Posterior cingulate gyrus (tissue), 11 donors: ENCODE measurements at places on chromosomes 11 and 22.

GRCh38 chr11:43984519-43985385 lies 42.3 kb downstream of the C11orf96 start:
- no peak for DNase-seq

GRCh38 chr11:19817870-19818269 lies 105.2 kb downstream of the NAV2 start:
- no peak for DNase-seq

GRCh38 chr11:96254087-96254486 lies 88.9 kb downstream of the MAML2 start:
- no peak for DNase-seq

DNA sequence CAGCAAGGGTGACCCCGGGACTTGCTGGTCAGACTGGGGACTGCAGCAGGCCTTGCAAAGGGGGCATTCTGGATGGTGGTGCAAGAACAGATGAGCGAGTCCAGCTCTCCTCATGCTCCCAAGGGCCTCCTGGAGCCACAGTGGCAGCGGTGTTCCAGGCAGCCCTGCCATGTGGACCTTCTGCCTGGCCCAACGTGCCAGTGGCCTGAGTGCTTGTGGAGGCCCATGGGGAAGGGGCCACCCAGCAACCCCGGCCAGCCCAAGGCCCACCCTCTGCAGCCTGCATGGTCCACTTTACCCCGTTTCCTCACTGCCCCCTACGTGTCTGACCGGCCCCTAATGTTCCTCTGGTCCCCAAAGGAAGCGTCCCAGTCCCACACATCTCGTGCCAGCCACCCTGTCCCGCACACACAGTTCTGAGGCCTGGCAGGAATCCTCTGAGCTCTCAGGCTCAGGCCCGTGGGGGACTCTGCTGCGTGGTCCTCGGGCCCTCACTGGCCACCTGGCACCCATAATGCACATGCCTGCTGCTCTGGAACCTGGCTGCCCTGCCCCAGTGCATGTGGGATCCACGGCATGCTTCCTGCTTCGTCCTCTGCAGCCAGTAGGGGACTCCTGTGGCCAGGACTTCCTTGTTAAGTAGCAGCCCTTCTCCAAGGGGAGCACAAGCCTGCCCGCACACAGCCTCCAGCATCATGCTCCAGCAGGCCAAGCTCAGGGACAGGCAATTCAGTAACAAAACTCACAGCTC lies 85.5 kb downstream of the DGCR2 start:
- peak; percentile 75 for DNase-seq

DNA sequence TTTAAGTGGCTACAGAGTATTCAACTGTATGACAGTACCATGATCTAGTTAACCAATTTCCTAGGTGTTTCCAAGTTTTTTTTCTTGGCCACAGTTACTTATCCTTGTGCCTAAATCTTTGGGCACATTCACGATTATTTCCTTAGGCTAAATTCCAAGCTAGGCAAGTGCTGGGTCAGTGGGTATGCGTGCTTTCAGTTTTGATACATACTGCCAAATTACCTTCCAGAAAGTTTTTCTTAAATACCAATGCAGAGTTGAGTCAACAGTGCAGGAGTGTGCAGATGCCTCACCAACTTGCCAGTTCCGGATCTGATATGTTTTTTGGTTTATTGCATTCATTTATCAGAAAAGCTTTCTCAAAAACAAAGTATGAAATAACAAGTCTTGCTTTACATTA lies 67.9 kb upstream of the OR4B1 start:
- no peak for DNase-seq

- DNase-seq: no peak
These were observed 47.1 kb upstream of the SOX6 start for GRCh38 chr11:16403448-16403803.

- peak; percentile 81 for DNase-seq
These were observed 653 bp downstream of the GRK3 start for GRCh38 chr22:25564979-25565677.

GRCh38 chr11:43917851-43918250 lies 24.6 kb upstream of the C11orf96 start:
- DNase-seq: no peak

- DNase-seq: peak; percentile 81
These were observed 1232.2 kb downstream of the BRD1 start for GRCh38 chr22:48595511-48595905.

GRCh38 chr11:34335331-34335730 lies 22.5 kb downstream of the ABTB2 start:
- DNase-seq: no peak

GRCh38 chr11:61140416-61140815 lies 20.8 kb downstream of the VPS37C start:
- DNase-seq: no peak

- peak; percentile 82 for DNase-seq
These were observed 78.7 kb downstream of the PHF21B start for GRCh38 chr22:44931077-44931540.

DNA sequence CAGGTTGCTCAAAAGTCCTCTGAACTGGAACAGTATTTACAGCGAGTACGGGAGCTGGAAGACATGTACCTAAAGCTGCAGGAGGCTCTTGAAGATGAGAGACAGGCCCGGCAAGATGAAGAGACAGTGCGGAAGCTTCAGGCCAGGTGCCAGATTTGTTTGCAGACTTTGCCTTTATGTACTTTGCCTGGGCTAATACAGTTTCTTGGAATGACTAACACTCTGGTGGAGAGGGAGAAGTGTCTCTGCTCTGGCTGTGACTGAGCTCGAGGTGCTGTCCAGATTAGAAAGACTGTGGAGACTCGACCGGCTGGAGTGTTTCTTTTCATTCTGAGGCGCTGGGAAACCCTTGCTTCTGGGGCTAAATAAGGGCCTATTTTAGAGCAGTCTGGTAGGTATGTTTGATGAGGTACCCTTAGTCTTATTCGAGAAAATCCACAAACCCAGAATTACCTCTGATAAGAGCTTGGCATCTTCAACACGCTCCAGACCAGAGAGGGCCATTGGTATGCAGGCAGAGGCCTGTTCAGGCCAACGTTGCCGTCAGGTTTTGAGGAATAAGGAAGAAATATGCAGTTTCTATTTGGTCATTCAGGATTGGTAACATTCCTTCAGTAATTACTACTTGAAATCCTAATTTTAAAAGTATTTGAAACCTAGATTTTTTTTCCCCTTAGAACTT lies 76.5 kb downstream of the SWAP70 start:
- no peak for DNase-seq

DNA sequence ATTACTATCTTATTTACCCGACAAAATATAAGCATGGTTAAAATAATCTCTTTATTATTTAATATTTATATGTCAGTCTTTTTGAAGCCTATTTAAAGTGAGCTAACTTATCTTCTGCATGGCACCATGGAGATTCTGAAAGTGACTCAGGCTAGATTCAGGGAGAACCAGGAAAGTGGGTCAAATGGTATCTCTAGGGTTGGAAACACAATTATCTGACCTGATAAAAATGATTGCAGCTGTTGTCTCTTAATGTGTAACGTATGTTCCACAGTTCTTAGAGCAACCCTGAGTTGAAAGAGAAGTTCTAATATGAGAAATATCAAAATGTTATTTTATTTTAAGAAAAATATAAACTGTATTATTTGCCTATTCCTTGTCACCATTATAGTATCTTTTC lies 143.1 kb upstream of the CARD18 start:
- no peak for DNase-seq

GRCh38 chr22:36811094-36811800 lies 5.6 kb downstream of the PVALB start:
- no peak for DNase-seq

DNA sequence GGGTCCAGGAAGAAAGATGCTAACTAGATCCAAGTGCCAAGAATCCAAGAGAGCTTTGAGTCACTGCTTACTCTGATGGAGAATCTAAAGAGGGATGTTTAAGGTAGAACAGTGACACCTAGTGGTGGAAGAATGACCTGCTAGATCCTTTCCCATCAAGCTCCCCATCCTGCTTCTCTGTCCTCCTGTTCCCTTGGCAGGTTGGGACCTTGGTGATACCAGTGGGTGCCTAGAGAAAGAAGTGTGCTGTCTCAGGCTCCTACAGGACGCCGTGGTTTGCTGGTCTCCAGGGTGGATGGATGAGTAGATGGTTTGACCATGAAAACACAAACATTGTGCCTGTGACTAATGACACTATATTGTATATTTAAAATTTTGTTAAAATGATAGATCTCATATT lies 383.7 kb downstream of the TMEM135 start:
- no peak for DNase-seq

DNA sequence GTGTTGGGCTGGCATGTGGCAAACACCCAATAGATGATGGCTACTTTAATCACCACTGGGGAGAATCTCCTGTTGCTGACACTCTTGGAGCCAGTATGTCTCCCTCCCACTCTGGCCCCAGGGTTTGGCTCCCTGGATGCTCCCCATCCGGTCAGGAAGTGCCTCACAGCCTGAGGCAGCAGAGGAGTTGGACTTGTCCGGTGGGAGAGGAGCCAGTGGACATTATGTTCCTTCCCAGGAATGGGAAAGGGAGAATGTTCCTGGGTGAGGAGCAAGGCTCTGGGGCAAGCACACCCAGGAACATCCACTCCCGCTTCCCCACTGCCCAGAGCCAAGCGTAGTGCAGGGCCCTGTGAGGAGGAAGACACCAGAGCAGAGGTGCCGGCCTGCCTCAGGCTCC lies 84.6 kb upstream of the NAV2 start:
- no peak for DNase-seq

DNA sequence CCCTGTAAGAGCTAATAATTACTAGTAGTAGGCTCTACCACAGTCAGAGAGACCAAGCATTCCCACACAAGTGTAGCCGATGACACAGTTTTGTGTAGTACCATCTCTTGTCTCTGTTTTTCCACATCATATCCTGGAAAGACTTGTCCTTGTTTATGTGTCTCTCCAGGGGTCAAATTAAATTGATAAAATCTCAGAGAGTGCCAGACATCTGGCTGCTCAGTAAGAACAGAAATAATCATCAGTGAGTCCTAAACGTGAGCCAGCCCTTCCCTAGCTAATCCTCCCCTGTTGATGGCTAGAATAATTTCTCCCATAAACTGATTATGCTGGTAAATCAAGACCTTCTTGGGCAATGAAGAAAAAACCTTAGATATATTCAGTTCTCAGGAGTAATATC lies 111.4 kb upstream of the GRAMD1B start:
- DNase-seq: no peak
